ENCODE measurements at places on chromosomes 5 and 9. TPM values are rescaled to one million over a fixed set of nuclear protein-coding genes. Genes with fewer than 3 reads are reported as not detected.

Gene ISOC1
- total RNA-seq: 12.5 TPM

Gene KCNV2
- not detected for total RNA-seq

Gene IL3
- not detected for total RNA-seq

Gene ZNF484
- total RNA-seq: 85.4 TPM

Gene PTPRD
- total RNA-seq: 658 TPM

Gene OR13C5
- not detected for total RNA-seq

Gene CCL28
- total RNA-seq: 0.94 TPM

Data from parietal lobe (tissue), 2 donors.